Frontal cortex (tissue), 4 donors: ENCODE measurements at places on chromosomes 2 and 18.

DNA sequence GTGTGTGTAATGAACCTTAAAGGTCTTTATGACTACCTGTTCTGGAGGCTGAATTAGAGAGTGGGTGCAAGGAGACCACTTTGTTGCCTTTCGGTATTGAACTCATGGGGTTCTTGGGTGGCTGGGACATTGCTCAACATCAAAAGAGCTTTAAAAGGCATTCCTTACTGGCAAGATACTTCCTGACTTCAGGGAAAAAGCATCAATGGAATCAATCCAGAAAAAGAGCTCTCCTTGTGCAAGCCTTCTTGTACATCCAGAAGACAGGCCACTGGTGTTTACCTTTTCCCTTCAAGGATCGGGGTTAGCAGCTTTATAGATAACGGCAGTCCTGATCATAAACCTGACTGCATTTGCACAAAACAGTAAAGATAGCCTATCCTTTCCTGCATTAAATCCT is 9.5 kb downstream of the PNO1 start:
- no peak for DNase-seq

GRCh38 chr2:151071382-151071781 is 190.3 kb downstream of the RBM43 start:
- no peak for DNase-seq

- no peak for DNase-seq
Observed at GRCh38 chr2:210541290-210541902, 15.0 kb upstream of the CPS1 start.

DNA sequence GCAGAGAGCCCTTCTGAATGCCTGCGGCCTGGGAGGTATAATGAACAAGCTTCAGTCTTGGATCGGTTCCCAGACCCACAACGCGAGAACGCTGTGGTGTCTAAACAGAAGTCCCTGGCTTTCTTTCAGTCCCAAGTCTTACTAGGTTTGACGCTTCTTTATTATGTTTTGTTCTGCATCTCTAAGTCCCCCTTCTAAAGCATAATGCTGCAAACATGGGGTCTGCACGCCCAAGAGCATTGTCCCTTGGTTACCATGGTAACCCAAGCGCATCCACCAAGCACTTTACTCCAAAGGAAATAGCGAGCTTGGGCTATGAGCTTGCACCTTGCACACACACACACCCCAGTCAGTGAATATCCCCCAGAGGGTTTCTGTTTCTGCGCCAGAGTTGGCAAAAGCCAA is 193.7 kb downstream of the INO80D start:
- peak; percentile 20 for DNase-seq

DNA sequence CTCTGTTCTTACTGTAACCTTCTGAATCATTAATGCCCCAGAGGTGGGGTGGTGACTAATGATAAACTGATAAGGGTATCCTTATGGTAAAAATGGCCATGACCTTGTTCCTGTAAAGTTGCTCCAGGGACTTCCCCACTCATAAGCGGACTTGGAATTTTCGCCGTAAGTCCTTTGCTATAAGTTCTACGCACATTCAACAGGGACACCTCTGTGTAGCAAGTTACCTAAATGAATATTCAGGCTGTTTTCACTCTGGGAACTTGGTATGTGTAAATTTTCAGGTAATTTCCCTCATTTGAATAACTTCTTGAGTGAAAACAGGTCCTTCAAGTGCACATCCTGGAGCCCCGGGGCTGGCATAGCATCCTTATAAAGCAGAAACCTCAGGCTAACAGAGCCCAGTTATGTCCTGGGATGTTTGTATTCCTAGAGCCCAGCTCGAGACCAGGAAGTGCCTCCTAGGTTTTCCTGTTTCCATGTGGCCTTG is 9.4 kb upstream of the AGFG1 start:
- DNase-seq, result no peak

DNA sequence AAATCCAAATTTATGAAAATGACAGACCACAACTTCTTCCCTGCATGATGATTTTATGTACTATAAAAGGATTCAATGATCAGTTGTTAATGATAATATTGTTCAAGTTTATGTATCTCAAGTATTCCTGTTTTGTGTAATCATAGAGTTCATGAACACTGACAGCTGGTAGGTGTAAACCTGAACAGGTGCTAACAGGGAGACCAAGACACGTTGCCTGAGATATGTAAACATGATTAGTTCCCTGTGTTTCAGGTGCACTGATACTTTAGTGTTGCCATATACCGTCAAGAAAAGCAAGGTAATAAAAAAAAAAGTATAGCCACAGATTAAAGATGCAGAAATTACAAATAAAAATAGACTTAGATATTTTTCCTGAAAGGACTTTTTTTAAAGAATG is 131.8 kb downstream of the BAZ2B start:
- no peak for DNase-seq

DNA sequence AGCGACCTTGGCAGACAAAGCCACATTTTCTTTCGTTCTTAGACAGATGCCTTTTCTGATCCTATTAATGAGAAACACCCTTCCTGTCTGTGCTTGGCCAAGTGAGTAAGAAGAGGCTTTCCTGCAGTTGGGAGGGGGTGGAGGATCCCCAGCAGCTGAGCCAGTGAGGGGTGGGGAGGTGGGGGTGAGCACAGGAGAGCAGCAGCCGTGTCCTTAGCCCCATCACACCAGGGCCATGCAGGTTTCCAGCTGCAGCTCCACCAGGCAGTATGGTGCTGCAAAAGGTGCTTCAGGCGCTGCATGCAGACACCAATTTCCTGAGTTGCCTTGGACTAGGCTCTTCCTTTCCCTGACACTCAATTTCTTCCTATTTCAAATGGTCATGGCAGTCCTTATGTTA is 123.3 kb upstream of the SIX2 start:
- no peak for DNase-seq

DNA sequence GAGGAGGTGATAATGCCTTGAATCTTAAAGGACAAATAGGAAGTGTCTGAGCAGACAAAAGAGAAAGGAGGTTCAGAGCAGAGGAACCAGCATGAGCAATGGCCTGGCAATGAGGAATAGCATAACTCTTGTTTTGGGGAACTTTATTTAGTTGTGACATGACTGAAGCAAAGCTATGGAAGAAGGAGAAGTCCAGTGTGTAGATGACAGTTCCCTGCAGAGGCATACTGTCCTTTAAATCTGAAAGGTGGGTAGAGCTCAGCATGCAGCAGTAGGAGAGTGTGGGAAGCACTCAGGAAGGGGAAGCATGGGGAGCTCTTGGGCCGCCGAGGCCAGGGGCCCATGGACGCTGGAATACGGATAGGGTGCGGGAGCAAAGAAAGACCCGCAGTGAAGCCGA is 173.8 kb downstream of the SEPTIN10 start:
- DNase-seq, result no peak

DNA sequence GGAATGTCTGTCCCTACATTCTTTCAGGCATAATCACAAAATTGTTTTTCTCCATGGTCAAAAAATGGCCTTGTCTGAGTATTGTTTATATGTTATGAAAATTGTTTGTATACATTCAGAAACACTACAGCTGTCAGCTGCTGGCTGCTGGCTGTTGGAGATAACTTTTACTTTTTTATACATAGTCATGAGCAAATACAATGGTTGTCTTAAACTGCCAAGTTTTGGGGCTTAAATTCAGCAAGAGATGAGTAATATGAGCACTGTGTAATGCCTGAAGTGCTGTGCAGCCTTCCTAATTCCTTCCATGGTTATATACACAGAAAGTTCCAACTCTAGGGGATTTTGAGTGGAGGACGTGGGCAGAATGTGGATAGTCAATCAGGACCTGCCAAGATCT is 168.9 kb upstream of the RMP24 start:
- DNase-seq, result no peak

- no peak for DNase-seq
Observed at GRCh38 chr2:80893711-80894110, 589.2 kb upstream of the LRRTM1 start.

GRCh38 chr2:40428439-40428838 is 23.5 kb downstream of the SLC8A1 start:
- no peak for DNase-seq

DNA sequence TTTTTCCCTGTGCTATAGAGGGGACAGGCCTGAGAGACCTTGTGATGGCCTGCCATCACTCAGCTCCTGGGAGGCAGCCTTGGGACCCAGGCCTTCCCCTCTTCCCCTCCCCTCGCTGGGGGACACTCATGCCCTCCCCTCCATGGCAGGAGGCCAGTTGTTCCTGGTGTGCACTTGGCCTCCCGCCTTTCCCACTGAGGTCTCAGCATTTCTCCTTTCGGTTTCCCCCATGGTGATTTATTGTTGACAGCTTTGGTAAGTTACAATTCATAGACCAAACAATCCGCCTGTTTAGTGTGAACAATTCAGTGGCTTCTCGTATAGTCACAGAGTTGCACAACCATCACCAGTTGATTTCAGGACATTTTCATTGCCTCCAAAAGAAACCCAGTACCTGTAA is 10.2 kb upstream of the CNDP1 start:
- no peak for DNase-seq

DNA sequence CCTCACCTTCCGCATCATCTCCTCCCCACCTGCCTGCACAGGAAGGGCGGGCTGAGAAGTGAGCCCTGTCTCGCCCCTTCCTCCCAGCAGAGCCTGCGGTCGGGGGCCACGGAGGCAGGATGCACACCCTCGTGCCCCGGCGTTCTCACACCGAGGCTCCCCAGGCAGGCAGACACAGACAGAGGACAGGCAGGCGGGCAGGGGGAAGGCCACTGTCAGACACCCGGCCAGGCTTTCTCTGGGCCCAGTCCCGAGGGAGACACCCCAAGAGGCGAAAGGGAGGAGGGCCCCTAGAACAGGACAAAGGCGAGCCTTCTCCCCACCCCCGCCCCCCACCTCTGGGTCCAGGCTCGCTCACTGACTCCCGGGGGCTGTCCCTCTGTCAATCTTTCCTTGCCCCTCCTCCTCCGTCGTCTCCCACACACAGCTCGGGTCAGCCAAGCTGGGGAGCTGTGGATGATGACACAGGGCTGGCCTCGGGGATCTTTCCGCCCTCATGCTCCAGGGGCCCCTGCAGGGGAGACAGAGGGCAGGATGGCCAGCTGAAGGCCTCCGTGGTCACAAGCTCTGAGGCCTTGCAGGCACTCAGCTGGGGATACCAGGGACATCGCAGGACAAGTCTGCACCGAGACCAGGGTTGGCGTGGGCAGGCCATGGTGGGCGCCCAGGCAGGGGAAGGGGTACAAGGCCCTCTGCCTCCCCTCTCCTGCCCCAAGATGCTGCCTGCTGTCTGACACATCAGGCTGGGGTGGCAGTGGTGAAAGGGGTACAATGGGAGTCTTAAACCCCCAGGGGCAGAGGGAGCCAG is 24.9 kb downstream of the BIN1 start:
- DNase-seq, result peak; percentile 65

DNA sequence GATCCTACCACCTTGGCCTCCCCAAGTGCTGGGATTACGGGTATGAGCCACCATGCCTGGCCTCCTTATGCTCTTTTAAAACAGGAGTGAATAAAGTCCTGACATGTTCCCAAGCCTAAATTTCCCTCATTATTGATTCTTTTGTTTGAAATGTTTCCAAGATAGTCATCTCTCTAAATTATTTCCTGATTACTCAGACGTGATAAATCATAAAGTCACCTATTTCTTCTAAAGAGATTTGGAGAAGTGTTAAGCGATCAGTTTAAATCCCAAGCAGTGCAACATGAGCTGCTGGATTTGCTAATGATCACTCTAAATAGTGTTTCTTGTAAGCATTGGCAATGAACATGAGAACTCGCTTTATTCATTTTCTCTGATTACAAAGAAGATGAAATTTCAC is 51.8 kb downstream of the PMAIP1 start:
- DNase-seq, result no peak

GRCh38 chr2:28926847-28927246 is 32.4 kb downstream of the WDR43 start:
- DNase-seq, result no peak

DNA sequence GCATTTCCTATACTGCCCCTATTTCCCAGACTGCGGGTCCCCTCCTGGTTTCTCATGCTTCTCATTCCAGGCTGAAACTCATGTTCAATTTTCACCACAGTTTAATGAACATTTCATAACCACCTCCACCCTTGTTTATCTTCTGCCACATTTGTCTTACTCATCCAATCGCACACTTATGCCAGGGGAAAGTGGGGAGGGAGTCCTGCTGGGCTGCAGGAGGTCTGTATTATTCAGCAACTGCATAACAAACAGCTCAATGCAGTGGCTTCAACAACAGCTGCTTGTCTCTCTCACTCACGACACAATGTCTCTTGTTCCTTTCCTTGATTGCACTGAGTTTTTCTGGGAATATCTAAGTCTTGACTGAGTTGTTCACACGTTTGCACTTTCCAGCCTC is 106.0 kb downstream of the ZNF519 start:
- DNase-seq, result no peak

DNA sequence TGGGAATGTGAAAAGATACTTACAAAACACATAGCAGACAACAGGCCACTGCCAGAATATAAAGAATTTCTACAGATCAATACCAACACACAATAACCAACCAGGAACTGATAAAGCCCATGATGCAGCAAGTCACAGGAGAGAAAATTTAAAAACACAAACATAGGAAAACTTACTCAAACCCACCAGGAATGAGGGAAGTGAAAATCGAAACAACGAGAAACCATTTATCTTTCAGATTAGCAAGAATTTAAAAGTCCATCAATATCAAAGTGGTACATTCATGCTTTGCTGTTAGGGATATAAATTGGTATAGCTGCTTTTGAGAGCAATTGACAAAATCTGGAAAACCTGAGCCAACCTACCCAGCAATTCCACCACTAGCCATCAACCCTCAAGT is 27.6 kb downstream of the B4GALT6 start:
- DNase-seq, result no peak

GRCh38 chr2:47065343-47065742 is 89.8 kb downstream of the STPG4 start:
- DNase-seq, result no peak

DNA sequence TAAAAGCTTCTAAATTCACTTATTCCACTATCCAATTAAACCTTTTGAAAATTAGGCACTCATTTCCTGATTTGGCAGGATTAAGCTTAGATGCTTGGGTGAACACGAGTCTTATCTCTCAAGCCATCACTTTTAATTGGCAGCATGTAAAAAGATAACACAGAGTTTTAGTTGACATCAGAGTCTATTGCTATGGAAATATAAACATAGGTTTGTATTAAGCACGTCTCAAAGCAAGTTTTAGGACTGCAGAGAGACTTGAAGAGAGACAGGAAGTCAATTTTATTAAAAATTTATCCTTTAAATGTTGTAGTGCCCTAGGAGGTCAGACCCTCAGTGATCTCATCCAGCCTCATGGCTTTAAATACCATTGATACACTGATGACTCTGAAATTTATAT is 5.6 kb downstream of the RBKS start:
- no peak for DNase-seq

DNA sequence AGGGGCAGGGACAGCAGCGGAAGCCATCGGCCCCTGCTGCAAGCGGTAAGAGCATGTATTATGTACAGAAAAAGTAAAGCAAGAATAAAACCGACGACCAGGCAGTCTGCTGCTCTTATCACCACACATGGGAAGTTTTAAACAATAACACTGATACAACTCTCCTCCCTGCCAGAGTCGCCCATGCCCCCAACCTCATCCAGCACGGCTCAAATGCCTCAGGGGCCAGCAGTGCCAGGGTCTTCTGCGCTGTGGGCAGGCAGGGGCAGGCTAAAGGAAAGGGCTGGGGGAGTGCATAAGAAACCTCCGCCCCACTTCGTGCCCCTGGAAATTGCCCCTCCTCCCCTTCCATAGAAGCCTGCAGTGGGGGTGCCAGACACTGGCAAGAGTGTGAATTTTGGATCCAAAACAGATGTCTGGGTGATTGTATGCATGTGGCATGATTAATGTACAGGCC is 10.1 kb downstream of the TEX51 start:
- DNase-seq, result no peak

- no peak for DNase-seq
Observed at GRCh38 chr2:25920336-25920735, 42.0 kb upstream of the ASXL2 start.
